ENCODE measurements at places on chromosomes 5 and 9.

GRCh38 chr9:113587471-113588031, 124.0 kb downstream of the RGS3 start:
- no peaks in the 10 kb centered on the region for H3K27me3 ChIP-seq
- no peak overlapping the region for H3K4me3 ChIP-seq
- H3K36me3 ChIP-seq = peaks cover 74% of the 10 kb centered on the region
- H3K4me1 ChIP-seq = peaks cover 14% of the 10 kb centered on the region

- no peak overlapping the region for H3K27ac ChIP-seq
- H3K4me3 ChIP-seq = no peak overlapping the region
- no peak for DNase-seq
- no peaks in the 10 kb centered on the region for H3K36me3 ChIP-seq
- H3K27me3 ChIP-seq = no peaks in the 10 kb centered on the region
- H3K4me1 ChIP-seq = peaks cover 10% of the 10 kb centered on the region
Measured at GRCh38 chr9:108168236-108168850, 678.8 kb upstream of the KLF4 start.

DNA sequence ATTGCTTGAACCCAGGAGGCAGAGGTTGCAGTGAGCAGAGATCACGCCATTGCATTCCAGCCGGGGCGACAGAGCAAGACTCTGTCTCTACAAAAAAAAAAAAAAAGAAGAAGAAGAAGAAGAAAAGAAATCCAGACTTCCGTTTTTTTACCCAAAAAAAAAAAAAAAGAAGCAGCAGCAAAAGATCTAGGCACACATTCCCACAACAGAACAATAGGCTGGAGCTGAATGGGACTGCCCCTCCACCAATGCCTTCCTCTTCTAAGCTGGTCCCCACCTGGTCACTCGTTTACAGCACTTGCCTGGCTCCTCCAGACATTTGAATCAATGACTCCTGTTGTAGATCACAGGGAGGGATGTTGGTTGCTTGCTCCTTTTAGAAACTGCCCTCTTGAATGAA, 1.6 kb upstream of the LMAN2 start:
- peaks cover 20% of the 10 kb centered on the region for H3K4me1 ChIP-seq
- H3K4me3 ChIP-seq = no peak overlapping the region
- H3K27ac ChIP-seq = no peak overlapping the region
- H3K27me3 ChIP-seq = no peaks in the 10 kb centered on the region

GRCh38 chr5:9380109-9380508, 165.8 kb downstream of the SEMA5A start:
- no peaks in the 10 kb centered on the region for H3K4me1 ChIP-seq
- no peaks in the 10 kb centered on the region for H3K27me3 ChIP-seq
- no peak for DNase-seq
- H3K36me3 ChIP-seq = peaks cover 10% of the 10 kb centered on the region
- H3K4me3 ChIP-seq = no peak overlapping the region
- H3K27ac ChIP-seq = no peak overlapping the region

DNA sequence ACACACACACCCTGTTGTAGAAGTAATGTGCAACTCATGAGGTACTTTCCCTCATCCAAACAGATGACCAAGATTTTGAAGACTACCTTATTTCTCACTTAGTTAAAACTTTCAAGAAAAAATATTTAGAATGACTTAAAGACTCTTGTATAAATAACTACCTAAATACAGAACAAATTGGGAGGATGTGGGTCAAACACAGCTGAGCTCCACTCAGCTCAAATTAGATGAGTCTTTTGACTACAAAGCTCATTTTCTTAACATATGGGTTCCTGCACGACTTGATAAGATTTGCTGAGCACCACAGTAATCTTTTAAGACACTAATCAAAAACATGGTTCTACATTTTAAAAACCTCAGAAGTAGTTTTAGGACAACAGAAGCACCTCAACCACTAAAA, 8.9 kb downstream of the MTX3 start:
- H3K27me3 ChIP-seq = no peaks in the 10 kb centered on the region
- no peaks in the 10 kb centered on the region for H3K4me1 ChIP-seq
- H3K36me3 ChIP-seq = peaks cover 77% of the 10 kb centered on the region
- H3K27ac ChIP-seq = no peak overlapping the region
- H3K4me3 ChIP-seq = no peak overlapping the region

DNA sequence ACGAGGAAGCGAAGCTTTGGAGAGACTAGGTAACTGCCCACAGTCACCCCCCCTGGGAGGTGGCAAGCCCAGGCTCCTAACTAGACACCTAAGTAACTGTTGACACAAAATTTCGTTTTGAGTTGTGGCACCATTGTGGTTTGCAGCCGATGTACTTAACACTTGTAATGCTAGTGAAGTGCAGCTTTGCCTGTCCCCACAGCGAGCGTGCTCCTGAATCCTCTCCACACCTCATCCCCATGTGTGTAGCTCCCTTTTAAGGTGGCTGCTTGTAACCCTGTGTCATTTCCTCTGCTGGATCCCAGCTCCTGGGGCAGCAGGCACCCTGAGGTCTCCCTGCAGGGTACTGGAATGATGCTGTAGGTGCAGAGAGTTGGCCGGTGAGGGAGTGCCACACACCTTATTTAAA, 114.9 kb downstream of the TRIO start:
- H3K36me3 ChIP-seq = peaks cover 14% of the 10 kb centered on the region
- no peak overlapping the region for H3K4me3 ChIP-seq
- no peaks in the 10 kb centered on the region for H3K27me3 ChIP-seq
- H3K27ac ChIP-seq = no peak overlapping the region
- no peak for DNase-seq

GRCh38 chr9:116639251-116639741, 47.8 kb upstream of the TRIM32 start:
- no peaks in the 10 kb centered on the region for H3K36me3 ChIP-seq
- H3K4me1 ChIP-seq = no peaks in the 10 kb centered on the region
- no peak overlapping the region for H3K27ac ChIP-seq
- H3K27me3 ChIP-seq = no peaks in the 10 kb centered on the region
- DNase-seq = no peak
- H3K4me3 ChIP-seq = no peak overlapping the region

GRCh38 chr9:79302569-79302968, 269.2 kb upstream of the TLE4 start:
- no peaks in the 10 kb centered on the region for H3K4me1 ChIP-seq
- H3K4me3 ChIP-seq = no peak overlapping the region
- no peak for DNase-seq
- no peaks in the 10 kb centered on the region for H3K27me3 ChIP-seq

DNA sequence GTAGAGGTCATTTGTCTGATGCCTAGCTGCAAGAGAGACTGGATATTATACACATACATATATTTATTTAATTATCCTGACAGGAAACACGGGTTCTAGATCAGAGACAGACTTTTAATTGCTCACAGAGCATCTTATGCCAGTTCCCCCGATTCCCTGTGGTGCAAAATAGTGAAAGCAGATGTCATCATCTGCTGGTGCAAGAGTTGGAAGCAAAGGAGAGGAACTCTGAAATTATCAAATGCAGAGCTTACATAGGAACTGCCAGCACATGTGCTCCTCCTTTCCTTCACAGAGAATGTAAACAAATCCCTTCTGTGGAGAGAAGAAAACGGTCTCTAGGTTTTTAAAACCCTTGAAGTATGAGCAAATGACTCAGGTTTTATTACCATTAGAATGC, 69.3 kb downstream of the DTWD2 start:
- no peak overlapping the region for H3K4me3 ChIP-seq
- H3K27me3 ChIP-seq = no peaks in the 10 kb centered on the region
- no peaks in the 10 kb centered on the region for H3K4me1 ChIP-seq
- no peak overlapping the region for H3K27ac ChIP-seq
- DNase-seq = no peak

DNA sequence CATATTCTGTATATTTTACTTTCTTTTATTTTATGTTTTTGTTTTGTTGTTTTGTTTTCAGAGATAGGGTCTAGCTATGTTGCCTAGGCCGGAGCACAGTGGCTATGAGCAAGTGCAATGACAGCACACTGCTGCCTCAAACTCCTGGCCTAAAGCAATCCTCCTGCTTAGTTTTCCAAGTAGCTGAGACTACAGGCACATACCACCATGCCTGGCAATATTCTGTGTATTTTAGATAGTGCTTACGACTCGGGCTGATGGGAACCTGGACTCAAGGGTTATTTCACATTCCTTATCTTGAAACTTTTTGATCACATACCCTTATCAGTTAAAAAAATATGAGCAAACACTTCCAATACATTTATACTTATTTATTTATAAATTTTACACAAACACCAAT, 119.0 kb upstream of the STARD4 start:
- no peak overlapping the region for H3K4me3 ChIP-seq
- no peaks in the 10 kb centered on the region for H3K27me3 ChIP-seq
- H3K27ac ChIP-seq = no peak overlapping the region
- DNase-seq = no peak
- no peaks in the 10 kb centered on the region for H3K36me3 ChIP-seq

- no peaks in the 10 kb centered on the region for H3K4me1 ChIP-seq
- no peak overlapping the region for H3K27ac ChIP-seq
- no peaks in the 10 kb centered on the region for H3K27me3 ChIP-seq
- no peak overlapping the region for H3K4me3 ChIP-seq
Measured at GRCh38 chr9:1726993-1727759, 288.0 kb upstream of the SMARCA2 start.

DNA sequence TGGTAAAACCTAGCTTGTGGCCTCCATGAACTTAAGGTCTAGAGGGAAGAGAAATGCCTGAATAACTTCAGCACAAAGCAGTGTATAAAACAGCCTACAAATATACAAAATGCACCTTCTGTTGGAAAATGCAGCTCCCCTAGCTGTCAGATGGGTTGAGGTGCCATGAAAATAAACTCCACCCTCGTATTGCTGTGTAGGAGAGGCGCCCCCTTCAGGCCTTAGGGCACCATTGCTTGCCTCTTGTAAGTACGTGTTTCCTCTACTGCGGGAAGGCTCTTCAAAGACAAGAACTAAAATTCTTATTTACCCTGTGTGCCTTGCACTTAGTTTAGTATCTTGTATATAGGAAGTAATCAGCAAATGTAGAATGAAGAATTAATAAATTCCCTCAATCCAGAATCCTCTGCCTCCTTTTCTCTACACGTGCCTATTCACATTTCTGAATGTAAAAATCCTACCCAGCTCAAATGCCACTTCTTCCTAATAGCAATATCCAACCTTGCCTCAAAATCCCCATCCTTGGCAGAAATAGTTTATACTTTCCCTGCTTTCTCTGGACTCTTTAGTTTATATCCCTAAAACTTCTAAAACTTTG, 393.7 kb upstream of the PDE4D start:
- DNase-seq = no peak
- H3K4me3 ChIP-seq = no peak overlapping the region
- no peaks in the 10 kb centered on the region for H3K27me3 ChIP-seq
- H3K27ac ChIP-seq = no peak overlapping the region

DNA sequence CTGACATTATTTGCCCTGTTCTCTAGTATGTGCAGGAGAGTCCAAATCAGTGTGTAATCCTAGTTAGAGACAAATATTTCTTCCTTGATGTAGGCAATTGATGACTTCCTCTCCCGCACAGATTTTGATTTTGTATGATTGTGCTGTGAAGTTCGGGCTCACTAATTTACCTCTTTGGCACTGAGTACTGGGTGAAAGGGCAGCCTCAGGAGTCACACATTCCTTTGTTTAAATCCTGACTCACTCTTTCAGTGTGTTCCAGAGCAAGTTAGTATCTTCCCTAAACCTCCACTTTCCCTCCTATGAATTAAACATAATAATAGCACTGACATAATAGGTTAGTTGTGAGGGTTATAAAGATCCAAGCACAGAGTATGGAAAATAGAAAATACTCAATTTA, 269.7 kb downstream of the ISL1 start:
- peaks cover 37% of the 10 kb centered on the region for H3K4me1 ChIP-seq
- no peaks in the 10 kb centered on the region for H3K27me3 ChIP-seq
- H3K36me3 ChIP-seq = no peaks in the 10 kb centered on the region

DNA sequence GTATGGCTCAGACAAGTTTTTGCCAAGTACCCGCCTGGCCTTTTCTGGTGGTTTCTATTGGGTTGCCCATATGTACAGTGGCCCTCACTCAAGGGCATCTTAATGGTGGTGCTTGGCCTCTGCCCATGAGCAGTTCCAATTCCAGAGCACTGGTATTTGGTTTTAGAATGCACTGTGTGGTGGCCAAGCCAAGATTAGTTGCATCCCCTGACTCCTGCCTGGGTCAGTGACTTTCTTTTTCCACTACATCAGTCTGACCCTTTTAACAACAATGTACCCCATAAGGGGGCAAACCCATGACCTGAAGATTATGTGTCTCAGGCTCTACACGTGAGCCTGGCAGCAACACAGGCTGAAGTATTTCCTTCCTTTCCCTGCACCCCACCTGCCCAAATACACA, 34.2 kb downstream of the NPR3 start:
- H3K36me3 ChIP-seq = no peaks in the 10 kb centered on the region
- H3K27me3 ChIP-seq = no peaks in the 10 kb centered on the region
- H3K4me1 ChIP-seq = no peaks in the 10 kb centered on the region
- H3K4me3 ChIP-seq = no peak overlapping the region
- no peak overlapping the region for H3K27ac ChIP-seq

- H3K4me3 ChIP-seq = no peak overlapping the region
- DNase-seq = no peak
- H3K27me3 ChIP-seq = no peaks in the 10 kb centered on the region
- H3K36me3 ChIP-seq = no peaks in the 10 kb centered on the region
- peaks cover 9% of the 10 kb centered on the region for H3K4me1 ChIP-seq
- no peak overlapping the region for H3K27ac ChIP-seq
Measured at GRCh38 chr9:20387062-20387461, 235.2 kb downstream of the MLLT3 start.

DNA sequence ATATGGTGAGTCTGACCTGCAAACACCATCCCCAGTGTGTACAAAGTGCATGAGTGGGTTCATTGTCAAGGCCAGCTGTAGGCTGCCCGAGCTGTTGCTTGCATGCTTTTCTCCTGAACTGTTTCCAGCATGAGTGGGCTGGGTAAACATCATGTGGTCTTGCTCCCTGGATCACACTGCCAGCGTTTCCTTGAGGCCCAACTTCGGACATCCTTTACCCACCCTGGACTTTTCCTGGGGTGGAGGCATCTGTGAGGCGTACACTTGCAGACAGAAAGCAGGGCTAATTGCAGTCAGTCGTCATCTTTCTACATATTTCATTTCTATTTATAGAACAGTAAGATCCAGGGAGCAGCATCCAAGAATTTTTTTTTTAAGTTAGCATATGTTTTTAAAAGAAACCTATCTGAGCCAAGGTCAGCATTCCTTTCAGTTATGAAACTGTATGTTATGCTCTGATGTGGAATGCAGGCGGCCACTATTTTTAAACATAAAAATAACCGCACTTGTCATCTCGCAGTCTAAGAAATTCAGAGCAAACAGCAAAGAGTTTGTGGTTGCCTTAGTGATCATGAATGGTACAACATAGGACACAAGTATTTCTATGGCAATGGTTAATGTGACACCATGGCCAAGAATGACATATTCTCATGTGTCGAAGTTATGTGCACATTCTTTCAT, 106.5 kb upstream of the DMRT1 start:
- H3K27me3 ChIP-seq = no peaks in the 10 kb centered on the region
- H3K4me3 ChIP-seq = no peak overlapping the region
- peaks cover 40% of the 10 kb centered on the region for H3K4me1 ChIP-seq
- H3K27ac ChIP-seq = peak overlapping the region; percentile 85
- peak; percentile 78 for DNase-seq
- H3K36me3 ChIP-seq = peaks cover 29% of the 10 kb centered on the region
